ENCODE measurements at places on chromosomes 7 and 10. TPM values are rescaled to one million over a fixed set of nuclear protein-coding genes. Genes with fewer than 3 reads are reported as not detected.
A peak's percentile ranks its signal among the peaks of the same experiment; 100 is the strongest.

CDK14 gene
- total RNA-seq = 6.9 TPM

STAMBPL1 gene
- total RNA-seq = 41.5 TPM

IFIT1B gene
- not detected for total RNA-seq

GRID1 gene
- 5.4 TPM for total RNA-seq

ZNF783 gene
- total RNA-seq = 6.9 TPM

FAM25A gene
- total RNA-seq = not detected

SRRM3 gene
- 1.4 TPM for total RNA-seq

MLXIPL gene
- not detected for total RNA-seq

SFRP4 gene
- total RNA-seq = 0.03 TPM

GRCh38 chr10:78532480-78533042, 498.9 kb downstream of the RPS24 start:
- DNase-seq = no peak

DNA sequence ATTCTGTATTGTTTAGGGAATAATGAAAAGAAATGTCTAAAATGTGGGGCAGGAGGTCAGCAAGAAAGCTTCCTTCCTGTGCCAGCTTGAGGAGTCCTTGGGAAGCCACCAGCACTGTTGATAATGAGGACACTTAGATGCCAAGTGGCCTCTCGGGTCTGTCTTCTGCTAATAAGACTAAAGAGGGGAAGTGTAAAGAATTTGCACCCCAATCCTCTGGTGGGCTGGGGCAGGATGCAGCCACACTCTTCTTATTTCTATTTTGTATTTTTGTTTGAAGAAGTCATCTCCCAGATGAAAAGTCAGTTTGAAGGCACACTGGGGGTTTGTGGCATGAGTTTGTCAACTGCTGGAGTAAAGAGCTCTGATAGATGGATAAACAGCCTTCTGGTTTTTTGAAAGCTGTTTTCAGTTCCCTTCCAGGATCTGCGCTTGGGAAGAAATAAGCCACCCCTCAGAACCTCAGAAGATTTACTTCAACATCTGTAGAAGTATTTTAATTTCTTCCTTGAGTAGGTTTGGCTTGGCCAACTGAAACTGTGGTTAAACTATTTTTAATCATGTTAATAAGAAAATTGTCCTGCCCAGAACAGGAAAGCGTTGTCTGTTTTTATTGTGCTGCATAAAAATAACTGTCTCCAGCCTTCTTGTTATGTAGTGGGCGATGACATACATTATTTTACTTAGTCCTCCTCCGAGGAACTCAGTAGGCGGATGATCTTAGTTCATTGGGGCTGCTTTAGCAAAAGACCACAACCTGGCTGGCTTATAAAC, 128.8 kb upstream of the GPR26 start:
- no peak for DNase-seq

DNA sequence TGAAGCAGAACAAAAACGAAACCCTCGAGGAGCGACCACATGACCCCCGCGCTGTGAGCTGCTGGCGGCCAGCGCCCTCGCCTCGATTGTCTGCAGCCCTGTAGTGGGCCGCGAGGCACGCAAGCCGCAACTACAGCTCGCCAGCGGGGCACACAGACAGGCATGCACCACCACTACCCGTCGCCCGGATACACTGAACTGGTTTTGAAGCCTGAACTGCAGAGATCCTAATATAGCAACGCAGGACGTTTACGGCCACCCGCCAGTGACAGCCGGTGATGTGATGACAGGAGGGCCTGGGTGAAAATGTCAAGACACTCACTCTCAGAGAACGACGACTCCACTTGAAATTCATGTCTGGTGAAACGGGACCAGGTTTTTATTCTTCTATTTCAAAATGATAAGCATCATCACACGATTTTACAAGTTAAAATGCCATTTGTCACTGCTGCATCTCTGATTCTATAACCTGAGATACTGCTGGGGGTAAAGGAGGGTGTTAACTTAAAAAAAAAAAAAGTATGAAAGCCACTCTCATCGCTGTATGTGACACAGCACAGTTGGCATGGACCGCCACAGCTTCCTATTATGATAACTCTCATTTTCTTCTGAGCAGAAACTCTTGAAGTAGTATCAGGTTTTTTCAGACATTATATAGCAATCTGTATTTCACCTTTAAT, 120.3 kb upstream of the DIP2C start:
- DNase-seq = no peak

DNA sequence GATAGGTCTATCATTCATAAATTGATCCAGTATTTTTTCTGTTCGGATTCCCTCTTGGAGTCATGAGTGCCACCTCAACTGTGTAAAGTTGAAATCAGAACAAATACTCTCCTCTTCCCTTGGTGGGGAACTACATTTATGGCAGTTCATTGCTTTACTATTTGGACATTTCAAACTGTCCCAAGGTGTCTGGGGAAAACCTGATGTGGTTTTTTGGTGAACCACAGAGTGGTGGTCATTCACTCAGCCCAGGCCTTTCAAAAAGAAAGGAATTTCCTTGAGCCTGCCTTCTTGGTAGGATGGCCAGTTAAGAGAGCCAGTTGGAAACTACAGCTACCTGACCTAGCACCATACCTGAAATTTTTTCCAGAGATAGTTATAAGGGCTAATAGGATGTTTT, 59.0 kb downstream of the ABCB1 start:
- no peak for DNase-seq

DNA sequence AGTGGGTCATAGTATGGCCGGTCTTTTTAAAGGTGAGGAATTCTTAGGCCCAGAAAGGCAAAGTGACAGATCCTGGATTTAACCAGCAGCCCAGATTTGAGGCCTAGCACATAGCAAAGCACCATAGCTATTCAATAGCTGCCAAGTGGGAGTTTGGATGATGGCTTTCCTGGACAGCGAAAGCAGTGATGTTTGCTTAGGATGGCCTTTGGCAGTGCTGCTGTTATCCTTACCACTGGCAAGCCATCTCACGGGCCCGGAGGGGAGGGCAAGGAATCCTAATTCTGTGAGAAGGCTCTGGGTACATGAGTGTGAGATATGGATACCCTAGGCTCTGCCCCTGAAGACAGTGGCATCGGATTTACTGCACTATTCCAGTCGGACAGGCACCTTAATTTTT, 50.4 kb downstream of the TCF7L2 start:
- DNase-seq = no peak

DNA sequence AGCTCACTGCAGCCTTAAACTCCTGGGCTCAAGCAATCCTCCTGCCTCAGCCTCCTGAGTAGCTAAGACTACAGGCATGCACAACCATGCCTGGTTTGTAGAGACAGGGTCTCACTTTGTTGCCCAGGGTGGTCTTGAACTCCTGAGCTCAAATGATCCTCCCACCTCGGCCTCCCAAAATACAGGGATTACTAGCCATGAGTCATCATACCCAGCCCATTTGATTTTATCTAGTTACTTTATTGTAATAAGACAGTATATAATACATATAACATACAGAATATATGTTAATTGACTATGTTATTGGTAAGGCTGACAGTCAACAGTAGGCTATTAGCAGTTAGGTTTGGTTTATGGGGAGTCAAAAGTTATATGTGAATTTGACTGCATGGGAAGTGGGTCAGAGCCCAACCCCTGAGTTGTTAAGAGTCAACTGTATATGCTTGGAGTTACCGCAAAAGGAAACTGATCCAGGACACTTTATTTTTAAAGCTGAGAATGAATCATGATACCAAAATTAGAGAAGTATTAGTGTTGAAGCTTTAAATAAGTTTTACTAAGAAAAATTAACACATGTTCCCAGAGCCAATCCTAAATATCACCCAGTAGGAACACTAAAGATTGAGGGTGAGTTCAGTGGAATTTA, 20.7 kb upstream of the KMT2E start:
- DNase-seq = no peak

DNA sequence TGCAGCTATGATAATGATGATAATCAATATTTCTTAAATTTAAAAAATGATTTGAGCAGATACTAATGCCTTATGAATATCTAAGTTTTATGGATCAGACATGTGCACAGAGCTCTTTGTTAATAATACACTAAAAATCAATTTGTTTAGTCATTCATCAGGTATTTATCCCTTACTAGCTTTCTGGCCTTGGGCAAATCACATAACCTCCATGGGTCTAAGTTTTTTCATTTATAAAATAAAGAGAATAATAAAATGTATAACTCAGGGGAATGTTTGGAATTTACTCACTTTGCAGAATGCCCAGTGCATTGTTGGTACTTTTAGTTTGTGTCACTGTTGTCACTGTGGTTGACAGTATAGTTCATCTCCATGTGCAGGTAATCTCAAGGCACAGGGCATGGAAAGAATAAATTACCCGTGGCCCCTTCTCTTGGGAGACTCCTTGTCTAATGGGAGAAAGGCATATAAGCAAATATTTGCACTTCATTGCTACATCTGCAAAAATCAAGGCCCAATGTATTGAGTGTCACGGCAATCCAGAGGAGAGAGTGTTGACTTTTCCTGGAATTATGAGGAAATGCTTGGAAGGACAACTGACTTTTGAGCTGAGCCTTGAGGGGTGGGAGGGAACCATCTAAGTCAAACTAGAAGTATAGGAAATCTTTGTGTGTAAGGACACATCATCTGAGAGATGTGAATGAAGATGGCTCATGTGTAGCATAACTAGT, 64.7 kb upstream of the CTTNBP2 start:
- no peak for DNase-seq

- DNase-seq = no peak
Observed at GRCh38 chr10:70542565-70542938, 60.0 kb downstream of the PRF1 start.

GRCh38 chr10:69413221-69413865, 3.4 kb downstream of the TACR2 start:
- peak; percentile 64 for DNase-seq

DNA sequence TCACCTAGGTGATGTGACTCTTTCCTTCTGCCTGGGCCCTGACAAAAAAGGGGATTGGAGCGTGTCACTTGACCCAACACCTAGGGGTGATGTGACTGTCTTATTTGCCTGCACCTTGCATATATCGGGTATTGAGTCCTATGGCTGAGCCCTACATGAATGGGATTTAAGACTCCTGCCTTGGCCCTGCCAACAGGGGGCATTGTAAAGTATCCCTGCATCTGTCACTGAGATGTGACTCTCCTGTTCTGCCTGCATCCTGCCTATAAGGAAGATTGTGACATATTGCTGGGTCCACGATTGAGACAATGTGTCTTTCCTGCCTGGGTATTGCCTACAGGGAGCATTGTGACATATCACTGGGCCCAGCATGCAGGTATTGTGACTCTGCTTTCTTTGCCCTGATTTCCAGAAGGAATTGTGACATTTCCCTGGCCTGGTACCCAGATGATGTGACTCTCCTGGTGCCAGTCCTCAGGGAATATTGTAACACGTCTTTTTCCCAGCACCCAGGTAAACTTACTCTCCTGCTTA, 14.2 kb upstream of the ZNF107 start:
- no peak for DNase-seq

GRCh38 chr7:1313613-1314012, 80.9 kb downstream of the UNCX start:
- no peak for DNase-seq

GRCh38 chr10:17026686-17027485, 102.7 kb downstream of the CUBN start:
- DNase-seq = peak; percentile 66

- no peak for DNase-seq
Observed at GRCh38 chr10:9010093-9010492, 955.6 kb downstream of the GATA3 start.

GRCh38 chr10:69965919-69966662, 86.6 kb upstream of the MACROH2A2 start:
- DNase-seq = peak; percentile 32

DNA sequence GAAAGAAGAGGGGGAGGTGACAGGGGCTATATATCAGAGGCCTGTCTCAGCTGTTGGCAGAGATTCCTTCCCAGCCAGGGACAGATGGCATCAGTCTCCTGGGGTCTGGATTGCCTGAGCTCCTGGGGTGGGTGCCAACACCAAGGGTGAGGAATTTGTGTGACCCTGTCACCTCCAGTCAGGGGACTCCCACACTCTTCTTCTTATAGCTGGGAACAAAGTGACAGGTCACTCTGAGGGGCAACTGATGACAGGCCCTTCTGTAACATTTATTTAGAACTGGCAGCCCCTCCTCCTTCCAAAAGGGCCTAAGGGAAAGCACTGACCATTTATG, 53.7 kb upstream of the DUSP5 start:
- no peak for DNase-seq

- DNase-seq = no peak
Observed at GRCh38 chr7:18400726-18401125, 94.8 kb upstream of the HDAC9 start.

- DNase-seq = no peak
Observed at GRCh38 chr7:36278620-36279172, 111.0 kb upstream of the ANLN start.

GRCh38 chr10:63083904-63084689, 49.0 kb upstream of the NRBF2 start:
- DNase-seq = peak; percentile 70

- no peak for DNase-seq
Observed at GRCh38 chr10:96360766-96361165, 2.0 kb upstream of the OPALIN start.

DNA sequence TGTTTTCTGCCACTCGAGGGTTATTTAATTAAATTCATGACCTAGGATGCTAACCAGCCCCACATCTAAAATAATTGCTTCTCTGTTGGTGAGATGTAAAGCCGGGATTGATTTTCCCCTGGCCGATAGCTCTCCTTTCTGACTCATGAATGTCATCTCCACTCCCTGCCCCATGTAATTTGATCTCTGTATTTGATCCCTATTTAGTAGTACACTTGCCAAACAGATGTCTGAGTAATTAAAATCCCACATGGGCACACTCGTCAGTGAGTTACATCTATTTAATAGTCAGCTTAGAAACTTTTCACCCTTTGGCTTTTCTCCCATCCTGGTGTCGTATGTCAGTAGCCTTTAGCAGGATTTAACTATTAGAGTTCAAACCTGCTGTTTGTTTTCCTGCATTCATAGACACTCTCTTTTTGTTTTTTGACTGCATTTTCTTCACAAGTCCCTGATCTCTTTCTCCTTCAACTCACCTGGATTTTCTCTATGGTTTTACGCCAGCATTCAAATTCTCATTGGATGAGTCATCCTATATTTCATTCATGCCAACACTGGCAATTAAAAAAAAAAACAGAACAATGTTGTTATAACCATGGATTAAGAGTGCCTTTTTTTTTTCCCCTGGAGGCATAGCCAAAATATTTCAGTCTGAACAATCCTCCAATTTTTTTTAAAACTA, 82.7 kb downstream of the SPAG6 start:
- DNase-seq = peak; percentile 91

DNA sequence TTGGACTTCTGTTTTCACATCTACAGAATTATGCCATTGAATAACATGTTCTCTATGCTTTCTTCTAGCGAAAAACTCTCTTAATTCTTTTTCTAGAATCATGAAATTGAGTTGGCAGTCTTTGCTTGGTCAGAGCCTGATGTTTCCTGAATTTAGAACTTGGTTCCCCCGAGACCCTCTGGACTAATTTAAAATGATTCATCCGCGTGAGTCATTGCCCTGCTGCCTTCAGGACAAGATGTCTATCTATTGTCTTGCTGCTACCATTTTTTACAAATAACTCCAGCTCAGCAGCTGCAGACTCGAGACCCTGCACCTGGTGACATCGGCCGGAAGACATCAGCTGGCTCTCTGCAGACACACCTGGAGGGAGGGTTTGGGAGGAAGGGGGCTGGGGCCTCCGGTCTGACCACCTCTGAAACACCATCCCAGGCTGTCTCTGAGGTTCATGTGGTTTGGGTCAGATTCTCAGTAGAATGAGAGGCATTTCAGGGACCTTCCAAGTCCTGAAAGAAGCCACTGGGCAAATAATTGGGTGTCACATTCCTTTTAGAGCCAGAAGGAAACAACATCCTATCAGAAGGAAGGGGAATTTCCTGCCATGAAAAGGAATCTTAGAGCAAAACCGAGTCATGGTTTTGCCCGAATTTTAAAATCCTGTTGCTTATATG, 20.9 kb upstream of the KLF6 start:
- DNase-seq = peak; percentile 92

- DNase-seq = no peak
Observed at GRCh38 chr7:149770728-149771636, 2.4 kb downstream of the ZNF467 start.
